ENCODE measurements at places on chromosomes 1 and 21.

DNA sequence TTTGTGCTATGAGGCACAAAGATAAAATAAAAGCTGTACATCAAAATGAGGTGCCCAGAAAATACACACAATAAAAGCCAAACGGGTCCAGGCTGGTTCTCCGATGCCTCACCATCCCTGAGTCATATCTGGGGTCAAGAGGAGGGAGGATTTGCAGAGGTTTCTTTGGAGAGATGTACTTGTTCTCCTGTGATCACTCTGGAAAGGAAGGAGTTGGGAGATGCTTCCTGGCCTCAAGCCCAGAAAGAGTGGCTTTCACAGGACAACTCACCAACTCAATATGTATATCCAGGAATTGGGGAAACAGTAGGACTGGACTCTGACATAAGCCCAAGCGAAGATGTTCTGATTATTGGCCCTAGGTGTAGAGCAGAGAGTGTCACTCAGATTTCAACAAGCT, 51.9 kb downstream of the DIPK1A start:
- no peak for DNase-seq

DNA sequence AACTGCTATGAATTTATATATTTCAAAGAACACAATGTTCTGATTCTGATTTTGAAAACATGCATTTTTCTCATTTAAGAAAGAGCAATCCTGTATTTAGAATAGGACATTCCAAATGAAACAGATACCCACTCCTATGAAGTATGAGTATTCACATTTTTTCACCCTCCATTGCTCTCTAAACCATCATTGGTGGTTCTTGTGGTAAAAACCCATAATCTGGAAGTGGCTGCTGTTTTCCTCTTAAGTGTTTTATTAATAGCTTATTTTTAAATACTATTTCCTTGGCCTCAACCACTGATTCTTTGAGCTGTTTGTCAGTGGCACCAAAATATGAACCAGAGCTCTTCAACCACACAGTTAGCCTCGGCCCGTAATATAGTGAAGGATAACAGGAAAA, 60.0 kb upstream of the ADAM30 start:
- DNase-seq, result no peak

DNA sequence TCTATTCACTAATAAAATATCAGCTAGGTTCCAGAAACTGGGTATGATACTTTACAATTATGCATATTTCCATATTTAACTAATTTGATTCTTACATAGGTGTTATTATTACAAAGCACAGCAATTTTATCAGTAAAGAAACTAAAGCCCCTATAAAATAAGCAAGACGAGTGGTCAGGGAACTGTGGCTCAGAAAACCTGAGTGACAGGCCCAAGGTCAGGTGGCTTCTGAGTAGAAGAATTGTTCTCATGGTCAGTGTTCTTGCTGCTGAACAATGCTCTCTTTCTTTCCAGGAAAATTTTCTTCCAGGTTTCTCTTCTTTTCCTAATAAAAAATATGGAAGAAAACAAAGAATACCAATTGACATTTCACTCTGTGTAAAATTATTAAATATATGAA, 2.2 kb upstream of the ATP6V1G3 start:
- DNase-seq, result no peak

DNA sequence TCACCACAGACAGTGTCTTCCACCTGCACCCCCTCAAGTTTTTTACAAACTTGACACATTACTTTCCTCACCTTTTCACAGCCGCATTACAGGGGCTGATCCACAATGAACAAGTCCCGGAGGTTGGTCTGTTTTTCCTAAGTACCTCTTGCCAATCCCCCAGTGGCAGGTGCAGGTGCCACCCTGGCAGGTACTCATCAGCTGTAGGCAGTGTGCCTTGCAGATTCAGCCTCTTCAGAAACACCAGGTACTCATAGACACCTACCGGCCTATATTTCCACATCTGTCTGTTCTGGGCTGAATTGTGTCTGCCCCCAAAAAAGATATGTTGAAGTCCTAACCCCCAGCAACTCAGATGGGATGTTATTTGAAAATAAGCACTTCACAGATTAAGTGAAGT, 81.4 kb upstream of the CNIH3 start:
- DNase-seq, result no peak

- no peak for DNase-seq
Measured at GRCh38 chr1:25563330-25564215, 20.2 kb downstream of the LDLRAP1 start.

DNA sequence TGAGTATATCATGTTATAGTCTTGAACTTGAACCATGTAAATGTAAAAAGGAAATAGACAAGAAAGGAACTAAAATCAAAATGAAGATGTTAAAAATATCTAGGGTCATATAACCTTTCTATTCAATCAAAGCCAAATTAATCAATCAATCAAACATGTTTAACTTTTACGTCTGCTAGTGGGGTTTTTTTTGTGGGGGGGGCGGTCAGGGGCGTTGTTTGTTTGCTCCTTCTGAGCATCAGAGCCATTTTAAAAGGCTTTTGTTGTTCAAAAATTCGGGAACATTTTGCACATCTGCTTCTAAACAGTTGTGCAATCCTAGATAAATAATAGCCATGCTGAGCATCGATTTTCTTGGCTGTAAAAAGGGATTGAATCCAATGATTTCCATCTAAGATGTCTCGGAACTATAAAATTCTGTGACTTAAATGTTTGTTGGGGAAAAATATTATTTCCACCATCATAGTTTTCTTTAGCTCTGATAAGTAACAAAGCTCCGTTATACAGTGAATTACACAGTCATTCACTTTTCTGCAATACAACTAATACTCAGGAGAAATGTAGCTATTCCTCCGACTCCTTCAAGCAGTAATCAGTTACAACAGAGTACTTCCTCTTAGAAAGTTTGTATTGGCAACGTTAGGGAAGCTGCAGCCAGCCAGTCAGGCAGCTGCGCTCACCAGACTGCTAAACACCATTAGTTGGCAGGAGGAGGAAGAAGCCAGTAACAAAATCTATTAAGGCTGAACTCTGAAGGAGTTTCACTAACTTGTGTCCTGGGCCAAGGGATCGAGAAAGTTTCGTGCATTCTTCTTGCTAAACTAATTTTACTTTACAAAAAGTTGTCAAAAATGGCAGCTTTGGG, 2.2 kb downstream of the SPATA6 start:
- no peak for DNase-seq

DNA sequence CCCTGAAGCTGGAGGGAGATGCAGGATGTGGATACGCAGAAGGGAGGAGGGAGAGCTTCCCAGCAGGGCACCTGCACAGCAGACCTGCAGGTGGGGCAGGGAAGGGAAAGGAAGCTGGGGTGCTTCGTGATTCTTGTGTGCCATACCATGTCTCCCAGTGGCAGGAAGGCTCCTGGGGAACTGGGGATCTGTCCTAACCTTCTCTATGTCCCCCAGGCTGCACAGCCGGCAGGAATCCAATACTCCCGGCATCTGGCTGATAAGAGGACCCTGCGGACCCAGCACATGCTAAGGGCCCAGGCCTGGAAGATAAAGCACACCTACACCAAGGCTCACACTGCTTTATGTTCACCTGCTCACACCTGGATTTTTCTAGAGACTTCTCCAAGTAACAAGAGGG, 79.4 kb downstream of the ITPKB start:
- no peak for DNase-seq

GRCh38 chr1:101002551-101002950, 23.0 kb downstream of the DPH5 start:
- no peak for DNase-seq

DNA sequence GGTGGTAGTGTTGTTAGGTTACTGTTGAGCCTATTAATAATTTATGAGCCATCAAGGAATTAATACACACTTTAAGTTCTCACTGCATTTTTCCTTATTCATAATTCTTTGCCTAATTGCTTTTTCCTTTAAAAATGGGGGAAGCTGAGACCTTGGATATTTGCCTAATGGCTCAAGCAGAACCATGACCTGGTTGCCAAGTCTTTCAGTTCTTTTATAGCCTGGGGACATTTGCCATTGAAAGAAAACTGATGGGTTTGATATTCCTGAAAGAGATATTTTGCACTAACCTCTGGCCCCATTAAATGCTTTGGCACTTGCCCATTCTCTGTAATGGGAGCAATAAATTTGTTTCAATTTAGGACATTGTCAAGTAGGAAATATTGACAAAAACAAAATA, 18.5 kb upstream of the LRRC53 start:
- DNase-seq, result no peak

All from esophagus squamous epithelium (tissue), 5 donors.